ENCODE measurements at places on chromosomes 3 and 15.

DNA sequence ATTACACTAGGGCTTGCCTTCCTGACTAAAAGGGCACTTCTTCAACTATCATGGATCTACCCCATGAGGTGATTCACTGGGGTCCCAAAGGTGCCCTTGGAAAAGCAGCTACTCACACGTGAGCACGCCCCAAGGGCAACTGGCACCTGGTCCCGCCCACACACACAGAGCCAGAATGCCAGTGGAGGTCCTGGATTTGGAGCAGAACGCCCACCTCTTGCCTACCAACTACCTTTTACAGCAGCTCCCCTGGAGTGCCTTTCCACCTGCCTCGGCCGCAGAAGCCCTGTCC is 1.8 kb upstream of the CTDSPL start:
- DNase-seq: no peak

DNA sequence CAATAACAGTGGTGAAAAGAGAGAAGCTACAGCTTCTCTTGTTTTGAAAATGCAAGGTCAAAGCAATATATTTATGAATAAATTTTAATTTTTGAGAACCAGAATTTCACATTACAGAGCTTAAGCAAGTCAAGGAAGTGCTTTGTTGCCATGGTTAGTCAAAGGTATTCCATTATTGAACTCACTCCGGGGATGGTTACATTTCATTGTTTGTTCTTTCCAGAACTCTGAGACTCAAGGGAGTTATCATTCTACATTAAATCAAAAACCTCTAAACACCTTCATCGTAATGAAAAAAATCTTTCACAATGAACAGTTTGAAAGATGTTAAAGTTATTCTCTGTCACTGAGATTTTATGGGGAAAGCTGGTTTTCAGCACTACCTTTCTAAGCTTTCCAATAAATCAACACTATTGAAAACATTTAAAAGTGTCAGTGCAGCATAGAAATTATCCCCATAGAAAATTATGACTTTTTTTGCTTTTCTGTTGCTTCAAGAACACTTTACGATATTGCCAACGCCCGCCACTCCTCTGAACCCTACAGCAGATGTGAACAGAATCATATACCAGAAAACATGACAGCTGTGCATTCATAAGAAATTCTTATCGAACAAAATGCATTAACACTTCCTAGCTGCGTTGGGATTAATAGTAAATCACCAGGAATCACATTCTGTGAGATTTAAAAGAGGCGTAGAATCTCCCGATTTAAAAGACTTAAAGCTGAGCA is 83.0 kb downstream of the OTOL1 start:
- DNase-seq: no peak

DNA sequence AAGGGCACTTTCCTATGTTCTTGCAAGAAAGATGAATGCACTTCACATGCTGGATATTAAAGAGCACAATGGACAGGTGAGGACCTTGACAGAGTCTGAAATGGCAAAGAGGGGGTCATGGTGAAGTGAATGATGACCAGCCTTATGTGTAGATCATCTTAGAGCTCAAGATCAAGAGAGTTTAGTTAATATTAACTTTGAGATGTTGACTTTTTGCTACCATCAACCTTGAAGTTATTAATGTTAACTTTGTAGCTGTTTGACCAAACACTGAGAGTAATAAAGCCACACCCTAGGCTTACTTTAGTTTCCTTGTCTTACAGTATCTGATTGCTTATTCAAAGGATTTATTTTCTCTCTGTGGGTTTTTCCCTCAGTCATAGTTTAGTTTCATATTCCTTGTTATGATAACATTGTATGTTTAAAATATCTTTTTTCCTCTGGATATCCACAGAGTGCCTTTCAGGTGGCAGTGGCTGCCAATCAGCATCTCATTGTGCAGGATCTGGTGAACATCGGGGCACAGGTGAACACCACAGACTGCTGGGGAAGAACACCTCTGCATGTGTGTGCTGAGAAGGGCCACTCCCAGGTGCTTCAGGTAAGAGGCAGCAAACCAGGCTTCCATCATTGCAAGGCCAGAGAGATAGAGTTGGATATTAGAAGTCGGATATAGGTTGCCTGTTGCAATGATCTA is 5.4 kb downstream of the NFKBIZ start:
- no peak for DNase-seq

GRCh38 chr3:27095553-27096222 is 273.5 kb downstream of the NEK10 start:
- no peak for DNase-seq

GRCh38 chr3:135056084-135056730 is 261.1 kb downstream of the EPHB1 start:
- DNase-seq: no peak

DNA sequence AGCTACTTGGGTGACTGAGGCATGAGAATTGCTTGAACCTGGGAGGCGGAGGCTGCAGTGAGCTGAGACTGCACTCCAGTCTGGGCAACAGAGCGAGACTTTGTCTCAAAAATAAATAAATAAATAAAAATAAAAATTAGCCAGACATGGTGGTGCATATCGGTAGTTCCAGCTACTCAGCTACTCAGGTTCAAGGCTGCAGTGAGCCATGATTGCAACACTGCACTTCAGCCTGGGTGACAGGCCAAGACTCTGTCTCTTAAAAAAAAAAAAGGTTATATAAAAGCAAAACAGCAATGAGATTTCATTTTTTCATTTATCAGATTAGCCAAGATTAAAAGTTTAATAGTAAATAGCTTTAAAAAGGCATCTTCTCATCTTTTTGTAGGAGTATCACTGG is 2.9 kb downstream of the TGM4 start:
- no peak for DNase-seq

DNA sequence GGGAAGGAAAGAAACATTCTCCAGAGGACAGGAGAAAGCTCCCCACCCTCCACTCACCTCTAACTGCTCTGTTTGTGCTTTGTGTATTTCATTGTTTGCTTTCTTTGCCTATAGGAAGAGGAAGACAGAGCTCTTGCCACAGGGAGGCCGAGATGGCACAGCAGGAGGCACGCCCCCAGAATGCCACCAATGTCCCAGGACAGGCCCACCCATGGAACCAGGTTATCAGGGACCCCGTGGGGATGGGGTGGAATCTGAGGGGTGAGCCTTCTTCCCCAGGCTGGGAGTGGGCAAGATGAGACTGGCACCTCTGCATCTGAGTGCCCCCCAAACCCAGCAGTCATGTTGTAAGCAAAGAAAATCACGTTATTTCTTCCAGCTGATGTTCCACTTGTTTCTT is 155.8 kb downstream of the TBC1D2B start:
- peak; percentile 30 for DNase-seq
